ENCODE measurements at places on chromosomes 13 and 19.

DNA sequence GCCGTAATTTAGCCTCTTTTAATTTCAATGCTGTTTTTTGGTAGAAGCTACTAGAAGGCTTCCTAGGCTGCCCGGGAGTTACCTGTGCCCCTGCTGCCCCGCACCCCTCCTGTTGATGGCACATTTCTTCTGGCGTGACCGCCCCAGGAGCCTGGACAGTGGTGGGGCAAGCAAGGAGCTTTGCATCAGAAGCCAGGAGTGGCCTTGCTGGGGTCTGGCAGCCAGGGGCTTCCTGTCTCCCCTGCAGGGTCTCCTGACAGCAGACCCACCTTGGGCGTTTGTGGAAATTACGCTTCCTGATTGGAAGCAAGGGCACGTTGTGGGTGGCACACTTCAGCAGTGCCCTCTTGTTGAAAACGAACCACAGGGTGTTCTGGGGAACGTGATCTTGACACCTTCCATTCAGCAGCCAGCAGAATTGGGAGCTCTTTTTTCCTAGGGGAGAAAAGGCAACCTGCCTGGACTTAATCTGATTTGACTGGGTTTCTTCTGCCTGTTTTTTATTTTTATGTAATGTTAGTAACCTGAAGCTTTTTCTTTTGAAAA lies 90.0 kb upstream of the TEX29 start:
- no peak overlapping the region for H3K4me3 ChIP-seq
- H3K27me3 ChIP-seq, result no peaks in the 10 kb centered on the region
- peaks cover 17% of the 10 kb centered on the region for H3K4me1 ChIP-seq

- no peaks in the 10 kb centered on the region for H3K27me3 ChIP-seq
- H3K4me3 ChIP-seq, result no peak overlapping the region
- H3K36me3 ChIP-seq, result no peaks in the 10 kb centered on the region
- H3K27ac ChIP-seq, result peak overlapping the region; percentile 76
- peaks cover 21% of the 10 kb centered on the region for H3K4me1 ChIP-seq
Observed at GRCh38 chr19:1362387-1363257, 21.1 kb upstream of the NDUFS7 start.

DNA sequence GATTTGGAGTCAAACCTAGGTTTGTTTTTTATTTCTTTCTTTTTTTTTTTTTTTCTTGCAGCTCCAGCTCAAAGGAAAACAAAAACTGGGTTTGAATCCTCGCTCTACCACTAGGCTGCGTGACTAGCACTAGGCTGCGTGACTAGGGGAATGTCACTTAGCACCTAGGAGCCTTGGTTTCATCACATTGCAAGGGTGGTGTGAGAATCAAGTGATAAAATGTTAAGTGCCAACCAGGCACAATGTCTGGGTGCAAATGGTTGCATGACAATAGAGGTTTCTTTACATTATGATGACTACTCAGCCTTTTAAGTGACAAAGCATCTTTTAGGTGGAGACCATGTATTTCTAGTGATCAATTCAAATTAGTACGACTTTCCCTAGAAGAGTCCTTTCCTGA lies 27.9 kb downstream of the RCBTB2 start:
- no peaks in the 10 kb centered on the region for H3K27me3 ChIP-seq
- H3K36me3 ChIP-seq, result peaks cover 48% of the 10 kb centered on the region
- no peaks in the 10 kb centered on the region for H3K4me1 ChIP-seq
- ATAC-seq, result no peak

GRCh38 chr19:40800997-40801377 lies 2.0 kb downstream of the EGLN2 start:
- no peaks in the 10 kb centered on the region for H3K27me3 ChIP-seq
- peak overlapping the region; percentile 98 for H3K27ac ChIP-seq
- peaks cover 19% of the 10 kb centered on the region for H3K36me3 ChIP-seq

DNA sequence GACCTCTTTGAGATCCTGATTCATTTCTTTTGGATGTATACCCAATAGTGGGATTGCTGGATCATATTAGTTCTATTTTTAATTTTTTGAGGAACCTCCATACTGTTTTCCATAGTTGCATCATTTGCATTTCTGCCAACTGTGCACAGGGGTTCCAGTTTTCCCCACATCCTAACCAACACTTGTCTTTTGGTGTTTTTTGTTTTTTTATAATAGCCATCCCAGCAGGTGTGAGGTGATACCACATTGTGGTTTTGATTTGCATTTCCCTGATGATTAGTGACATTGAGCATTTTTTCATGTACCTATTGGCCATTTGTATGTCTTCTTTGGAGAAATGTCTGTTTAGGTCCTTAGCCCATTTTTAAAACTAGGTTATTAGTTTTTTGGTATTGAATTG lies 18.8 kb upstream of the GPR183 start:
- no peaks in the 10 kb centered on the region for H3K36me3 ChIP-seq
- no peak overlapping the region for H3K4me3 ChIP-seq
- no peak overlapping the region for H3K27ac ChIP-seq
- ATAC-seq, result no peak
- H3K27me3 ChIP-seq, result no peaks in the 10 kb centered on the region
- H3K4me1 ChIP-seq, result peaks cover under 1% of the 10 kb centered on the region

DNA sequence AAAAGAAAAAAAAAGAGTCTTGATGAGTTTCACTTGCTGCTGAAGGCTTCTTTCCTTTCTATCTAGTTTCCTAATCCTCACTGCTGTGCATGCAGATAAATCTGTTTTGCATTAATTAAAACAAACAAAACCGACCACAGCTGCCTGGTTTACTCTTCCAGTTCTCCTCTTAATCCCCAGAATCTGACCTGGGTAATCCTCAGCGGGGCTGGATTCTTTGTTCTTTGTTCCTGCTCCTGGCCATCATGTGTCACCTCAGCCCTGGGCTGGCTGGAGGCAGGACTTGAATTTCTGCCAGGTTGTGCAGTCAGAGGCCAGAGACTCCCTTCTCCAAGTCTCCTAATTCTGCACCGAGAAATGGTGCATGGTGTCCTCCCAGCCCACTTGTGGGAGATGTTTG lies 52.2 kb upstream of the CYP4F8 start:
- H3K36me3 ChIP-seq, result no peaks in the 10 kb centered on the region
- H3K27ac ChIP-seq, result no peak overlapping the region
- peaks cover 45% of the 10 kb centered on the region for H3K27me3 ChIP-seq
- ATAC-seq, result no peak

DNA sequence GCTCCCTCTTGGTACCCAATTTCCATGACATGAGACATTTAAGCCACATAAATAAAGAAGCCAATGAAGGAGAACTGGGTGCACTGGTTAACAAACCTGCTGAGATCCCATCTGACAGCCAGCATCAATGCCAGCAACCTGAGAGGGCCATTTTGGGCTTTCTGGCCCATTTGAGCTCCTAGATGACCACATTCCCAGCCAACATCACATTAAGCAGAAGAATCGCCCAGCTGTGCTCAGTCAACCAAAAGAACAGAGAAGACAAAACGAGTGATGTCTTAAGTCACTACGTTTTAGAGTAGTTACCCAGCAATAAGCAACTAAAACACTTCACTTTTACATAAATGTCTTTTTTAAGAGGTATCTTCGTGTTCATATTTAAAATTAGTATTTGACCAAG lies 21.9 kb downstream of the LCP1 start:
- H3K36me3 ChIP-seq, result no peaks in the 10 kb centered on the region
- no peak overlapping the region for H3K27ac ChIP-seq
- H3K27me3 ChIP-seq, result no peaks in the 10 kb centered on the region
- no peaks in the 10 kb centered on the region for H3K4me1 ChIP-seq

GRCh38 chr19:41607668-41608067 lies 19.2 kb downstream of the CEACAM4 start:
- no peaks in the 10 kb centered on the region for H3K4me1 ChIP-seq
- H3K27me3 ChIP-seq, result peaks cover 40% of the 10 kb centered on the region
- H3K36me3 ChIP-seq, result no peaks in the 10 kb centered on the region
- no peak for ATAC-seq

DNA sequence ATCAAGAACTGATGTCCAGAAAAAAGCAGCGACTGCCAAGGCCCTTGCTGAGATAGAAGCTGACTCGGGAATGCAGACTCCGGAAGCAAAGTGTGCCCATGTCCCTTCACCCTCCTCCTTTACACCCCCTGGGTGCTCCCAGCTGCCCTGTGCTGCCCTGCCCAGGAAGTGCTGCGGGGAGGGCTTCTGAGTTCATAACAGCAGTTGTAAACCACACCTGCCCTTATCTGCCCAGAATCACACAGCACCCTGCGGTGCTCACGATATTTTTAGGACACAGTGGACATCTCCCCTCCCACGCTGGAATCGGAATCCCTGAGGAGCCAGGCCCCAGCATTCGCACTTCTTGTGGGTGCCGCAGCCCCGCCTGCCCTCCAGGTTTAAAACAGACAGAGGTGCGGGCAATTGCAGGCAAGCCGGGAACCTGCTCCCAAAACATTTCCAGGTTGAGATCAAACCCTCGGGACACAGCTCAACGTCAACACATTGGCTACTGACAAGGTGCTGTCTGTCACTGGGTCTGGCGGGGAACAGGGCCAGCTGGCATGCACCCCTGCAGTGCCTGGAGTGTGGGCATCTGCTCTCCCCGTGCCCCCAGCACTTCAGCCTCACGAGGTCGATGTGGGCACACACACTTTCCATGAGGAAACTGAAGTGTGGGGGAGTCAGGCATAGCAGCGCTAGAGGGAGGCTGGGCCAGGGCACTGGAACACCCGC lies 36.8 kb downstream of the RAB20 start:
- no peak for ATAC-seq
- no peaks in the 10 kb centered on the region for H3K36me3 ChIP-seq
- peak overlapping the region; percentile 56 for H3K27ac ChIP-seq
- no peak overlapping the region for H3K4me3 ChIP-seq
- peaks cover 8% of the 10 kb centered on the region for H3K4me1 ChIP-seq

GRCh38 chr13:24748061-24748400 lies 15.9 kb upstream of the RNF17 start:
- peaks cover 24% of the 10 kb centered on the region for H3K4me1 ChIP-seq
- no peak for ATAC-seq
- H3K4me3 ChIP-seq, result peak overlapping the region; percentile 34
- no peak overlapping the region for H3K27ac ChIP-seq
- peaks cover 67% of the 10 kb centered on the region for H3K27me3 ChIP-seq

DNA sequence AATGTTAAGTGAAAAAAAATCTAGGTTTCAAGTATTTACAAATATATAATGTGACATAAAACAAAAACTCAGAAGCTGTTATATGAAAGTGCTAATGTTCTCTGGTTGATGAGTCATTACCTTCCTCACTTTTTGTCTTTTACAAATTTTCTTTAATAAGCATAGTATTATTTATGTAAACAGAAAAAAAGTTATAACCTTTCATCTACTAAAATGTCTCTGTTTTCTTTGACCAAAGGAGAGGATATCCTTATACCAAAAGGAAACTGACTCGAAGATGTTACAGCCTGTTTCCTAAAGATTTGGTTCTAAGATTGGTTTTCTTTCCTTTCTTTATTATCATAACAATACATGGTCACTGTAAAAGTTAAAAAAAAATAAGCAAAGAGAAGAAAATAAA lies 38.0 kb downstream of the RCBTB2 start:
- H3K27ac ChIP-seq, result no peak overlapping the region
- peaks cover 15% of the 10 kb centered on the region for H3K4me1 ChIP-seq
- no peaks in the 10 kb centered on the region for H3K27me3 ChIP-seq
- peaks cover 36% of the 10 kb centered on the region for H3K36me3 ChIP-seq
- no peak for ATAC-seq

DNA sequence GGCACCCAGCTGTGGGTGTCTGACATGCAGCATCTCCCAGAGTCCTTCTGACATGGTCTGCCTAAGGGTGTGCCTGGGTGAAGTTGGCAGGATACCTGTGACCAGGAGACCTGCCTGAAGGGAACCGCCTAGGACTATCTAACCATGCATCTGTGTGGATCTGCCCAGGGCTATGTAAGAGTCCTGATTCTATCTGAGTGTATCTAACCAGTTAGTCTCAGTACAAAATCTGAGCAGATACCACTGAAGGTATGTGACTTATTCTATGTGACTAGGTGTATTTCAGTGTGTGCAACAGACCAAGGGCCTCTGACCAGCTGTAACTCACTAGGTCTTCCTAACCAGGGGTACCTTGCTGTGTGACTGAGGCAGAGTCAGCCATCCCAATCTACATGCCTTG lies 28.2 kb upstream of the FBL start:
- H3K4me1 ChIP-seq, result no peaks in the 10 kb centered on the region
- no peak overlapping the region for H3K4me3 ChIP-seq
- H3K36me3 ChIP-seq, result no peaks in the 10 kb centered on the region
- H3K27ac ChIP-seq, result no peak overlapping the region
- H3K27me3 ChIP-seq, result peaks cover 24% of the 10 kb centered on the region

- no peaks in the 10 kb centered on the region for H3K36me3 ChIP-seq
- H3K27me3 ChIP-seq, result no peaks in the 10 kb centered on the region
- ATAC-seq, result peak; percentile 80
- no peaks in the 10 kb centered on the region for H3K4me1 ChIP-seq
- H3K27ac ChIP-seq, result peak overlapping the region; percentile 97
Observed at GRCh38 chr19:2495130-2495641, 19.3 kb downstream of the GADD45B start.

- H3K4me3 ChIP-seq, result no peak overlapping the region
- H3K4me1 ChIP-seq, result no peaks in the 10 kb centered on the region
- H3K27ac ChIP-seq, result no peak overlapping the region
- H3K27me3 ChIP-seq, result peaks cover 94% of the 10 kb centered on the region
Observed at GRCh38 chr13:27954406-27954851, 14.7 kb downstream of the CDX2 start.

DNA sequence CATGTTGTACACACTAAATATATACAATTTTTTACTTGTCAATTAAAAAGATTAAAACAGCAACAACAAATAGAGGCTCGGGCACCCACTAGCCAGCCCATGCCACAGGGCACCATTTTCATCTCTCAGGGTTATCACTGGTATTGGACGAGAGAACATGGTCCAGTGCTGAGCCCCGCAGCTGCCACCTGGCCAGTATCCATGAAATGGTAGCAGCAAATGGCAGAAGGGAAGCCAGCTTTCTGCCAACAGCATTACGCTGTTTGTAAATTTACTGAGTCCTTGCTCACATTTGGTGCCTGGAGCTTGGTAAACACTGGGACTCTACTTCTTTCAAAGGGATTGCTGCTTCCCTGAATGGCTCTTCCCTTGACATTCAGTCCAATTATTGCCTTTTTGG lies 87.9 kb upstream of the WASF3 start:
- H3K27me3 ChIP-seq, result peaks cover 3% of the 10 kb centered on the region
- ATAC-seq, result no peak
- no peak overlapping the region for H3K4me3 ChIP-seq
- no peaks in the 10 kb centered on the region for H3K36me3 ChIP-seq

GRCh38 chr19:18261474-18261873 lies 12.8 kb downstream of the IQCN start:
- H3K4me1 ChIP-seq, result no peaks in the 10 kb centered on the region
- H3K4me3 ChIP-seq, result no peak overlapping the region
- H3K27me3 ChIP-seq, result no peaks in the 10 kb centered on the region
- ATAC-seq, result no peak
- H3K27ac ChIP-seq, result no peak overlapping the region

- no peaks in the 10 kb centered on the region for H3K27me3 ChIP-seq
- peak overlapping the region; percentile 76 for H3K27ac ChIP-seq
- peaks cover 30% of the 10 kb centered on the region for H3K4me1 ChIP-seq
- no peaks in the 10 kb centered on the region for H3K36me3 ChIP-seq
- H3K4me3 ChIP-seq, result no peak overlapping the region
- no peak for ATAC-seq
Observed at GRCh38 chr13:27267596-27267995, 3.0 kb upstream of the RASL11A start.

GRCh38 chr19:55384131-55384919 lies at the start of gene TMEM238:
Gene TMEM238, minus strand, starts transcription at chr19:55384292. Its CDS starts 33 bp downstream, at chr19:55384259.
- peak within 1 kb of the TSS; percentile 92 for H3K27ac ChIP-seq
- H3K36me3 ChIP-seq, result peaks cover 23% of the 10 kb centered on the region
- peak within 1 kb of the TSS; percentile 27 for H3K4me3 ChIP-seq

Measured in gastroesophageal sphincter (tissue), 4 donors.